ENCODE measurements at places on chromosomes 1 and 21. TPM values are rescaled to one million over a fixed set of nuclear protein-coding genes. Genes with fewer than 3 reads are reported as not detected.

- peak overlapping the region; percentile 48 for H3K4me3 ChIP-seq
- H3K4me1 ChIP-seq: peaks cover 46% of the 10 kb centered on the region
- no peaks in the 10 kb centered on the region for H3K27me3 ChIP-seq
- no peak for DNase-seq
- H3K36me3 ChIP-seq: no peaks in the 10 kb centered on the region
These were observed 54.6 kb upstream of the BOLA1 start for GRCh38 chr1:149844650-149845255.

- no peak overlapping the region for H3K27ac ChIP-seq
- no peak for DNase-seq
- no peak overlapping the region for H3K4me3 ChIP-seq
- H3K36me3 ChIP-seq: no peaks in the 10 kb centered on the region
- peaks cover 6% of the 10 kb centered on the region for H3K4me1 ChIP-seq
These were observed 397.9 kb downstream of the PTBP2 start for GRCh38 chr1:97119260-97120158.

The C1orf115 gene
- 1.8 TPM for total RNA-seq

DNA sequence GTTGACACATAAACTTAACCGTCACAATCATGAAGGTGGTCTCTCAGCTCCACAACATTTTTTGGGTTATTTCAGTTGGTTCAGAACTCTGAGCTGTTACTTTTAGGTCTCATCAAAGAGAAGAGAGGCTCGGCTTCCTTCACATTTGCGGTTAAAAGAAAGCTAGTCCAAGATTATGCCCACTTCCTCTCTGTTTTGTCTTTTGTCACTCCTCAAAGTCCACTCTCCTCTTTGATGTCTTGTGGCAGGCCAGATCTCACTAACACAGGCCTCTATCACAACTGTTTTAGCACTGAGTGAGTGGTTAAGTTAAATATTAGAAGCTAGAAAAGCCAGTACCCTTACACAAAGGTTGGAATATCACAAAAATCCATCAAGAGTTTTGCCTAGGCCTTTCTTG, 195.7 kb downstream of the FCRL5 start:
- H3K36me3 ChIP-seq: no peaks in the 10 kb centered on the region
- H3K4me1 ChIP-seq: no peaks in the 10 kb centered on the region
- H3K4me3 ChIP-seq: no peak overlapping the region

The CAMK1G gene
- 3.8 TPM for total RNA-seq

DNA sequence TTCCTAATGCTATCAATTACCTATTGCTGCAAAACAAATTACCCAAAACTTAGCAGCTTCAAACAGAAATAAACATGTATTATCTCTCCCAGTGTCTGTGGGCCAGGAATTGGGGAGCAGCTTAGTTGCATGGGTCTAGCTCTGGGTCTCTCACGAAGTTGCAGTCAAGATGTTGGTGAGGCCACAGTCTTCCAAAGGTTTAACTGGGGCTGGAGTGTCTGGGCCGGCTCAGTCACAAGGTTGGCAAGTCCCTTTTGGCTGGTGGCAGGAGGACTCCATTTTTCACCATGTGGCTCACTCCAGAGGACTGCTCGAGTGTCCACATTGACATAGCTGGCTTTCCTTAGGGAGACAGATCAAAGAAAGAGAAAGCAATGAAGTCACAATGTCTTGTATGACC, 5.0 kb upstream of the LRP8 start:
- H3K27me3 ChIP-seq: peaks cover 23% of the 10 kb centered on the region
- H3K4me3 ChIP-seq: no peak overlapping the region
- no peak overlapping the region for H3K27ac ChIP-seq
- DNase-seq: peak; percentile 13
- H3K4me1 ChIP-seq: peaks cover 7% of the 10 kb centered on the region
- no peaks in the 10 kb centered on the region for H3K36me3 ChIP-seq

DNA sequence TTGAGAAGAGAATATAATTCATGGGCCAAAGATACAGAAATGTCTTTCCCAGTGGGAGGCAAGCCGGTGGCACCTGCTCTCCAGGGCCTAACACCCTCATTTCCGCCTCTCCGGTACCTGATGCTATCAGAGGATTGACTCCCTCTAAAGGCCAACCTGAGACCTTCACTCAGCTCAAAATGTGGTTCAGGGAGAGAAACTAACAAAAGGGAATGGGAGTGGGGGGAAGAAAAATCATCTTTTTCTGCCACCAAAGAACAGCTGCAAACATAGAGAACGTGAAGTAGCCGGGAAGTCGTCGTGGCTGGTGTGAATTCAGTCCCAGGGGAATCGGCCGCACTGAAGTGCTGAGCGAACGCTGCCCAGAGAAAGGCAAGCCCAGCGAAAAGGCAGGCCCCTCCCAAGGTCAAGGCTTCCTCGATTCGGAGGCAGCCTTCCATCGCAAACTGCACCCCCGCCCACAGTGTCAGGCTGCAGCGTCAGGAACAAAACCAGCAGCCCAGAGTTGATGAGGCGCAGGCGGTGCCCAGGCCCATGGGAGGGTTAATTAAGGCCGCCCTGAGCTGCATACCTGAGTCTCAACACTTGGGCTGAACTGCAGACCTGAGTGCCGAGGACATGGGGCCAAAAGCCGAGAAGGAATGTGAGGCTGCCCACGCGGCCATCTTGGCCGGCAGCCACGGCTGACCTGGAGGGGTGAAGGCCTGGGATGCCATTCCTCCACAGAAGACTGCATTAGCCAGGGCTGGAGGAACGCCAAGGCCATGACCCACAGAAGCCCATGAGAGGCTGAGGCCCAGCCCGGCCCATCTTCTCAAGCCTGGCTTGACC, 160.2 kb downstream of the PSMG1 start:
- H3K27me3 ChIP-seq: no peaks in the 10 kb centered on the region
- peak overlapping the region; percentile 75 for H3K27ac ChIP-seq
- DNase-seq: no peak
- peaks cover 2% of the 10 kb centered on the region for H3K36me3 ChIP-seq

DNA sequence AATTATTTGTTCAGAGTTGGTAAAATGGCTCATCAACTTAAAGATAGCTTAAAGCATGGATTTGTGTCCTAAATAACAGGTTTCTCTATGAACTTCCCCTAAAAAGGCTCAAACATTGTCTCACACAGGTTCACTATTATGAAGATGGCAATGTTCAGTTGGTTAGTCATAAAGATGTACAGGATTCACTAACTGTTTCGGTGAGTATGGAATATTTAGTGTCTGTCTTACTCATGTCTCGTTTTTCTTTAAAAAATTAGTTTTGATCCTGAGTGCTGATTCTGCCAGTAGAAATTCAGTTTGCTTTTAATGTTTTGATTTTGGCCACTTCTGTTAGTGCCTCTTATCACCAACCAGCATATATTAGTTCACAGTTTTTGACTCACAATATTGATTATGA, 7.5 kb upstream of the MOV10 start:
- no peak for DNase-seq
- peaks cover 6% of the 10 kb centered on the region for H3K4me1 ChIP-seq
- H3K4me3 ChIP-seq: no peak overlapping the region
- H3K27me3 ChIP-seq: no peaks in the 10 kb centered on the region

GRCh38 chr1:101706366-101706765, 290.4 kb downstream of the OLFM3 start:
- DNase-seq: no peak
- no peak overlapping the region for H3K27ac ChIP-seq
- no peaks in the 10 kb centered on the region for H3K27me3 ChIP-seq
- H3K4me1 ChIP-seq: peaks cover 6% of the 10 kb centered on the region

GRCh38 chr1:198788561-198789064, 149.8 kb downstream of the PTPRC start:
- no peak overlapping the region for H3K4me3 ChIP-seq
- no peak for DNase-seq
- peak overlapping the region; percentile 87 for H3K27ac ChIP-seq

- no peaks in the 10 kb centered on the region for H3K27me3 ChIP-seq
- no peaks in the 10 kb centered on the region for H3K36me3 ChIP-seq
- H3K4me3 ChIP-seq: no peak overlapping the region
- no peak overlapping the region for H3K27ac ChIP-seq
- H3K4me1 ChIP-seq: peaks cover 12% of the 10 kb centered on the region
These were observed 410.1 kb upstream of the LYPLAL1 start for GRCh38 chr1:218763538-218763937.

GRCh38 chr21:31386006-31386405, 41.9 kb upstream of the TIAM1 start:
- H3K36me3 ChIP-seq: peaks cover 4% of the 10 kb centered on the region
- H3K4me3 ChIP-seq: no peak overlapping the region
- no peak overlapping the region for H3K27ac ChIP-seq
- DNase-seq: peak; percentile 11
- no peaks in the 10 kb centered on the region for H3K27me3 ChIP-seq
- peaks cover 14% of the 10 kb centered on the region for H3K4me1 ChIP-seq

All from mesothelial cell of epicardium (in vitro differentiated cells).